ENCODE measurements at places on chromosomes 5 and 9.
A peak's percentile ranks its signal among the peaks of the same experiment; 100 is the strongest.

GRCh38 chr9:121620777-121621449, 30.5 kb upstream of the DAB2IP start:
- no peak for DNase-seq

- DNase-seq = peak; percentile 3
Measured at GRCh38 chr9:76610011-76610352, 151.0 kb downstream of the GCNT1 start.

- no peak for DNase-seq
Measured at GRCh38 chr9:121631978-121632418, 19.4 kb upstream of the DAB2IP start.

GRCh38 chr9:92151691-92152393, 36.6 kb upstream of the SPTLC1 start:
- DNase-seq = peak; percentile 33

GRCh38 chr5:82406205-82406773, 128.1 kb upstream of the RPS23 start:
- DNase-seq = no peak

- DNase-seq = no peak
Measured at GRCh38 chr9:107064378-107064777, 201.4 kb downstream of the ZNF462 start.

- no peak for DNase-seq
Measured at GRCh38 chr5:175695161-175696126, 37.6 kb downstream of the HRH2 start.

- DNase-seq = no peak
Measured at GRCh38 chr5:68187268-68188055, 28.1 kb upstream of the PIK3R1 start.

DNA sequence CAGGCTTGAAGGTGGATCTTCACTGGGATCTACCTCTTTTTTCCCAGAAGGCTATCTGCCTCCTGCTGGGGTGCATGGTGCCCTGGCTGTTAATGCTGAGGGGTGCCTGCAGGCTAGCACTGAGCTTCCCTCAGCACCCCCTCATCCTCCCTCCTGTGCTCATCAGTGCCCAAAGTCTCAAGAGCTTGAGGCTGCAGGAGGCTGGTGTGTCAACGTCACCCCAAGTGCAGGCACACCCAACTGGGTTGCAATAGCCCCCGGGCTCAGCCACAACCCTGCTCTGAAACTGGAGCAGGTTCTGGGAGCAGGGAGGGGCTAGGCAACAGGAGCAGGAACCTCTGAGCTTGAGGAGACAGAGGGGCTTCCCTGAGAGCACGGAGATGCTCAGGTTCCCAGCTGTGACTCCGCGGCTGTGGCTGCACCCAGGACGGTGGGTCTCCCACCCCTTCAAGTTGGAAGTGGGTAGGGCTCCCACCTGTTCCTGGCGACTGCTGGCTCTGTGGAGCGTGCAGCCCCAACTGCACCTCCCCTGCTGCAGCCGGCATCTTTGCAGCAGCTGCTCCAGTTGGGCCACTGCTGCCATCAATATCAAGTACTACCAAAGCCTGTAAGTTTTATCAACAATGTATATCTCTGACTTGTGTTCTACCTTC, 1266.6 kb upstream of the C9orf72 start:
- DNase-seq = no peak

GRCh38 chr5:139689631-139690063, 41.5 kb downstream of the CXXC5 start:
- no peak for DNase-seq

DNA sequence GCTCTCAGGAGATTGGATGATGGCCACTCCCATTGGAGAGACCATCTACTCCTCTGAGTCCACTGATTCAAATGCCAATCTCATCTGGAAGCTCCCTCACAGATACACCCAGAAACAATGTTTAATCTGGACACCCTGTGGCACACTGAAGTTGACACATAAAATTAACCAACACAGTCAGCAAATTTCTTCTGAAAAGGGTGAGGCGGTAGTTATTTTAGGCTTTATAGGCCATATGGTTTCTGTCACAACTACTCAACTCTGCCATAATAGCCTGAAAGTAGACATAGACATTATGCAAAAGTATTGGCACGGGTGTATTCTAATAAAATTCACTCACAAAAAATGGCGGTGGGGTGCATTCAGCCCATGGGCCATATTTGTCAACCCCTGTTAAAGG, 244.5 kb upstream of the VLDLR start:
- DNase-seq = no peak

DNA sequence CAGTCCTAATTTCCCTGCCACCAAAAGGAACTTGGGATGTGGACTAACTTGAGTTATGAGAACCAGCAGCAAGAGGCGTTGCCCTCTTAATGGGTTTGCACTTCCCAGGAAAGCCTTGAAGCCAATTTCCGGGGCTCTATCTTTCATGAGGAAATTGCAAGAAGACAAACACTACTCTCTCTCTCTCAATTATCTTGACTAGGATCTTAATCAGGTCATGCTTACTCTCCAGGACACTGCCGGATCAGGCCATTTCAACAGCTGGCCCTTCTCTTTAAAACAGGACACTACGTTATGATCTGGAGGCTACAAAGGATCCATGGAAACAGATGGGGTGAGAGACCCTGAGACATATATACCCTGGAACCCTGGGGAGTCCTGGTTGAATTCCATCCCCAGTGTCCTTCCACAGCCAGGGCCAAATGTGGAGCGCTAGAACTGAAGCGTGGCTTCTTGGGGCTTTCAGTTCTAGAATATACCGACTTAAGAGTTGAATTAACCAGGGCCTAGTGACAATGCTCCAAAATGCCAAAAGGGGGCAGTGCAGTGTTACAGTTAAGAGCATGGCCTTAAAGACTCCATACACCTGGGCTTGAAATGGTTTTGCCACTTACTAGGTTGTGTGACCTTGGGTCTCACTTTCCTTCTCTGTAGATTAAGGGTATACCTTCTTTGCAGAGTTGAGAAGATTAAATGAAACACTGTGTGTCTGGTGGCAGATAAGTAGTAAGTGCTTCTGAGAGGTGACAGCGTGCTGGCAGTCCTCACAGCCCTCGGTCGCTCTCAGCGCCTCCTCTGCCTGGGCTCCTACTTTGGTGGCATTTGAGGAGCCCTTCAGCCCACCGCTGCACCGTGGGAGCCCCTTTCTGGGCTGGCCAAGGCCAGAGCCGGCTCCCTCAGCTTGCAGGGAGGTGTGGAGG, 21.1 kb downstream of the FAM219A start:
- DNase-seq = no peak

- DNase-seq = no peak
Measured at GRCh38 chr5:13251623-13252376, 692.7 kb downstream of the DNAH5 start.

- no peak for DNase-seq
Measured at GRCh38 chr5:177402271-177403043, 2.0 kb upstream of the PFN3 start.

- DNase-seq = no peak
Measured at GRCh38 chr9:90053027-90053426, 448.2 kb downstream of the GADD45G start.

DNA sequence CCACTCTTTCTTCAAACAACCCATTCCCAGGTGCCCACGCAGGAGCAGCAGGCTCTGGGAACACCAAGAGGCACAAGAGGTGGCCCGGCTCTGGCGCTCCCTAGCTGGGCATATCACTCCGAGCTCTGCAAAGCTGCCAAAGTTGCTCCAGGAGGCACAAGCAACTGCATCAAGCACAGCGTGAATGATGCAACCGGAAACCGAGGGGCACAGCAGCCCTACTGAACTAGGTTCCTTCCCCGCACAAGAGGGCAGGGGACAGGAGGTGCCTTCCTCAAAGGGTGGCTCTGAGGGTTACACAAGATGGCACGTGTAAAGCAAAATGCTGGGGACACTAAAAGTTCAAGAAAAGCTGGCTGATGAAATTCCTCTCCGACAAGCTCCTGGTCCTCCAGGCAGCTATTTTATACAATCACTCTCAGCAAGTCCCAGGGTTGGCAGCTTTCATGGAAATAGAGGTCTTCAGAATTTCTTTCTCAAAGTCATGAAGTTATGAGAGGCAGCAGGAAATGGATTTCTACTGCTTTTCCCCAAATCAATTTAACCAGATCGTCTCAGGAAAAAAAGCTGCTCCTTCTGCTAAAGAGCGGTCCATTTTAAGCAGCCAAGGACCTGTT, 22.9 kb downstream of the PSMB7 start:
- DNase-seq = no peak

DNA sequence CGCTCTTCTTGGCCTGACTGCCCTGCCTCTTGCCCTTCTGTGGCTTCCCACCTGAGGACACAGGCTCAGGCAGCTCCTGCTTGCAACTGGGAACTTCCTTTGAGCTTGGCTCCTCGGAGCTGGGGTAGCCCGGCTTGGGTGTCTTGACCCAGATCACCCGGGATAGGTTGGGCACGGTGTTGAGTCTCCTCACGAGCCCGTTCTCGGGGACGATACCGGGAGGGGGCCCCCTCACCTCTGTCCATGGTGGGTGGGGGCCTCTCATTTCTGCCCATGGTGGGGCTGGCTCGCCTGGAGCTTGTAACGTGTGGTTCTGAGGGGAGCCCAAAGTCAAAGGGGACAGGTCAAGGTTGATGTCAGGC, 7.8 kb upstream of the DDX41 start:
- no peak for DNase-seq

DNA sequence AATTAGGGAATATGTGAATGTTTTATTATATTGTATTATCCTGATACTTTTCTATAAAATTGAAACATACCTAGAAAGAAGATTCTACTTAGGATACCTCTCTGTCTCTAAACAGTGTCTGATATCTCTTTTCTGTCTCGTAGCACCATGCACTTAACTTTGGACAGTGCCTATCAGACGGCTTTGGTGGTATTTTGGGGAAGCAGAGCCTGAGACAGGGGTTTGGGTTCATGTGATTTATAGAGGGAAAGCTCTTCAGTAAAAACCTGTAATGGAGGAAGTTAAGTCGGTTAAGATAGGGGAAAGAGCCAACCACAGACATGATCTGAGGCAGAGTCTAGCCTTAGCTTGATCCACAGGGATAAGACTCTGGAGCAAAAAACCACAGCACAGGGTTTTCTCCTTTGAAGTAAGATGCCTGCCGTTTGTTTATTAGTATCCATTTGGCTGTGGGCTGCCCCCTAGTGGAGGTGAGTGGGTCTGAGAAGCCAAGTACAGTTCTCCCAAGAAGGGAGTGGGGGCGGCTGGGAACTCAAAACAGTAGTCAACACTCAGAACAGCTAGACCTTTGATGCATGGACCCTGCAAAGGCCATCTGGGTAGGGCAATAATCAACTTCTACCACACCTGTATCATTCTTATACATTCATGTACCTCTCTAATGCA, 141.2 kb upstream of the ASTN2 start:
- no peak for DNase-seq

GRCh38 chr5:83965441-83965840, 244.8 kb upstream of the HAPLN1 start:
- DNase-seq = no peak

GRCh38 chr5:80057099-80057498, 22.0 kb downstream of the THBS4 start:
- no peak for DNase-seq

- no peak for DNase-seq
Measured at GRCh38 chr9:91415290-91415689, 8.3 kb downstream of the NFIL3 start.

DNA sequence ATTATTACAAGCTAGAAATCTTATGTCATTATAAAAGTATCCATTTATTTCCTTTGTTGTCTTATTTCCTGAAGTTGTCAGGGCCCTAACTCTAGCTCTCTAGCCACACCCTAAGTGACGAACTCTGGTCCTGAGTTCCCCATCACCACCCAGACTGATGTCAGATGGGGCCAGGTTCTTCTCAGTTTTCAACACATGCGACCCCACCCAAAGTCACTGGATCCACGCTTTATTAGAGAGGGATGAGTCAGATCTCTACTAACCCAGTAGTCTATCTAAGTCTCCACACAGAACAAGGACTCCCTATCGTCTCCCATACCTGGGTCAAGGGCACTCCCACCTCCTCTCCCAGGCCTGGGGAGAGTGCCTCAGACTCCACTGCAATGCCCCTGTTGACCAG, 6.8 kb upstream of the FEM1C start:
- no peak for DNase-seq

DNA sequence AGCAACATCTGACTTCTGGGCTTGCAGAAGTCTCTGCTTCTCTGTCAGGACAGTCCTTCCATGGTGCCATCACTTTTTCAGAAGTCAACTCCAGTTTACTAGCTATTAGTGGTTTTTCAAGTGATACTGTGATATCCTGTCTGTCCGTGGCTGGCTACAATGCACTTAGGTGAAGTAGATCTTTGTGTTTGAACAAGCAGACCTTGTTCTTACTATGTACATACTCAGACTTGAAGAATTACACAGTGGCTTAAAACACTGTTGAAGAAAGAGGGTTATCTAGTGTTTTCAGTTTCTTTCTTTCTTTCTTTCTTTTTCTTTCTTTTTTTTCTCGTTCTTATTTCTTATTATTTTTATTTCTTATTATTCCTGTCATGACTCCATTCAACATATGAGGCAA, 228.7 kb downstream of the NTRK2 start:
- DNase-seq = no peak

DNA sequence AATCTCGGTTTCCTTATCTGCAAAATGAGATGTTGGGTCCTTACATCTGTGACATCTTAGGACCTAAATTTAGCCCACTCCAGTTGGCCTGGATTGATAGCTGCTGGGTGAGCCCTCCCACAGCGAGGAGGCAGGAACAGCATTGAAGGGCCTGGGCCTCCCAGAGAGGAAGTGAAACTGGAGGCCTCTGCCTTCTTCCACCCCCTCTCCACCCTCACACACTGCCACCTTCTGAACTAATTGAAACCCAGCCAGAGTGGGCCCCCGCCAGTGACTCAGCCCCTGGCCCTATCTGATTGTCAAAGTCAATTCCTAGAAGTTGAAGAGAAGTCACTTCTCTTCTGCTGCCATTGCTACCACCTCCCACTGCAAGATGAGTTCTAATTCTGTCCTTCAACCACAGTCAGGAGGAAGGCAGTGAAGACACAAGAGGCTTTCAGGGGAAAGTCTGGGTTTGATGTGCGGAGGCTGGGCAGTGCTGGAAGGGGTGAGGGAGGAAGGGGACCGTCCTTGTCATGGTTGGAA, 55.2 kb upstream of the NEK6 start:
- DNase-seq = no peak

DNA sequence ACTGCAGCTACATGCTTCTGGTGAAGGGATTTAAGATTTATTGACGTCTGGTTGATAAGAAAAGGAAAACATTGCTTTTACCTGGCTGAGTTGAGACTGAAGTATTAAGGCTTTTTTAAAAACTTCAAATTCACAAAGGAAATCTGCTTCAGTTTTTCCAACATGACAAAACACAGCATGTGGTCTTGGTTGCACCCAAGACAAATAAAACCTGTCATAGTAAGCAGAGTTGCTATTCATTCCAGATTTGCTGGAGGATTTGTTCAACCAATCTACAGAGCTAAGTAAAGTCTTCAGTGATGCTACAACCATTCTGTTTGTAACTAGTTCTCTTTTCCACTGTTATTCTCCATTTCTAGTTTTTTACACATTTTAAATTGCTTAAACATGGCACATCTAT, 11.3 kb downstream of the C5orf63 start:
- DNase-seq = no peak

- DNase-seq = no peak
Measured at GRCh38 chr5:61162832-61163567, 732 bp upstream of the SMIM15 start.

- no peak for DNase-seq
Measured at GRCh38 chr5:132176521-132176945, 51.1 kb downstream of the P4HA2 start.

GRCh38 chr9:83966209-83966582, 13.8 kb downstream of the HNRNPK start:
- no peak for DNase-seq

GRCh38 chr9:15231788-15232635, 75.0 kb downstream of the TTC39B start:
- DNase-seq = no peak

- no peak for DNase-seq
Measured at GRCh38 chr5:135320718-135321484, 78.1 kb downstream of the MACROH2A1 start.

Measured in GOT3 (cell line).